ENCODE measurements at places on chromosomes 3 and 15. TPM values are rescaled to one million over a fixed set of nuclear protein-coding genes. Genes with fewer than 3 reads are reported as not detected.

DNA sequence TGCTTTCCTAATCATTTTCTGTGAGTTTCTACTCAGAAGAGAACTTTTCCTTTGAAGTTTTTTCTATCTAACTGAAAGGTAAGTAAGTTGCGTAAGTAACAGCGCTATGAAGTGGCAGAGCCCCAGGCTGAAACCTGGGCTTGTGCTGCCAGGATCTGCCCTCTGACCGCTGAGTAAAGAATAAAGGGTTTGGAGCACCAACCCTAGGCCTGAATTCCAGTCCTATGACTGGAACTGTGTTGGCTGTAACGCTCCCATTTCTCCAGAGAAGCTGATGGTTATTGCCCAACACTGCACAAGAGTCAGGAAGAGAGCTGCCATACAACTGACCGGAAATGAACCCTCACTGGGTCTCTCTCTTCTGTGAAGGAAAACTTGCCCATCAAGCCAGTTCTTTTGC, 87.0 kb downstream of the FOXB1 start:
- peak; percentile 90 for DNase-seq
- no peak overlapping the region for H3K27ac ChIP-seq
- H3K4me1 ChIP-seq: no peaks in the 10 kb centered on the region
- peaks cover 5% of the 10 kb centered on the region for H3K27me3 ChIP-seq
- no peak overlapping the region for H3K4me3 ChIP-seq

DNA sequence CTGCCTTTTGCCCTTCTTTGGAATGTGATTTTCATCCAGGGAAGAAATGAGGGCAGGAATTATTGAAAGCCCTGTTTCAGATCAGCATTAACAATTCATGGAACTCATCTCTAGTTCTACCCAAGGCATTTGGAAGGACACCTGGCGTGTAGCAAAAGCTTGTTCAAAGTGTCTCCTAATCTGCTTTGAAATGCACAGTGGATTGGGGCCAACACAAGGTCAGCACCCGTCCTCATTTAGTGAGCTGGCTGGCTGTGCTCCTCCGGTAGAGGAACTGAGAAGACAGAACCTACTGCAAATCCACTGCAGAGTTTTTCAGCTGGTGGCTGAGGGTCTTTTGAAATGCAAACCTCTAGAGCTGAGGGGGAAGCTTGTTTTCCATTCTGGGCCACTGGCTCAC, 141.6 kb upstream of the STT3B start:
- H3K4me3 ChIP-seq: no peak overlapping the region
- DNase-seq: no peak
- H3K27ac ChIP-seq: no peak overlapping the region
- no peaks in the 10 kb centered on the region for H3K27me3 ChIP-seq

RCN2 gene
- 46.6 TPM for total RNA-seq

GRCh38 chr15:63918317-63918672, 84.5 kb upstream of the HERC1 start:
- H3K36me3 ChIP-seq: no peaks in the 10 kb centered on the region
- H3K27me3 ChIP-seq: peaks cover 2% of the 10 kb centered on the region
- no peak overlapping the region for H3K27ac ChIP-seq
- no peak for DNase-seq

- no peak overlapping the region for H3K4me3 ChIP-seq
- H3K36me3 ChIP-seq: no peaks in the 10 kb centered on the region
- H3K27me3 ChIP-seq: no peaks in the 10 kb centered on the region
- H3K4me1 ChIP-seq: no peaks in the 10 kb centered on the region
- DNase-seq: peak; percentile 46
- H3K27ac ChIP-seq: no peak overlapping the region
These were observed 1435.2 kb upstream of the CADM2 start for GRCh38 chr3:83523470-83524073.

- peak; percentile 57 for DNase-seq
- no peak overlapping the region for H3K4me3 ChIP-seq
- H3K27ac ChIP-seq: no peak overlapping the region
- no peaks in the 10 kb centered on the region for H3K36me3 ChIP-seq
- no peaks in the 10 kb centered on the region for H3K4me1 ChIP-seq
- no peaks in the 10 kb centered on the region for H3K27me3 ChIP-seq
These were observed 46.1 kb downstream of the ZFAND6 start for GRCh38 chr15:80105595-80105994.

- no peak overlapping the region for H3K27ac ChIP-seq
- H3K27me3 ChIP-seq: no peaks in the 10 kb centered on the region
- DNase-seq: no peak
These were observed 292.8 kb downstream of the BCHE start for GRCh38 chr3:165544432-165544831.

GRCh38 chr15:31433091-31433490, 106.5 kb downstream of the KLF13 start:
- no peak overlapping the region for H3K4me3 ChIP-seq
- H3K27me3 ChIP-seq: no peaks in the 10 kb centered on the region
- H3K4me1 ChIP-seq: peaks cover 15% of the 10 kb centered on the region

- no peak overlapping the region for H3K27ac ChIP-seq
- no peak for DNase-seq
- H3K4me3 ChIP-seq: no peak overlapping the region
- peaks cover 2% of the 10 kb centered on the region for H3K36me3 ChIP-seq
These were observed 80.2 kb downstream of the ZNF280D start for GRCh38 chr15:56653107-56653506.

DNA sequence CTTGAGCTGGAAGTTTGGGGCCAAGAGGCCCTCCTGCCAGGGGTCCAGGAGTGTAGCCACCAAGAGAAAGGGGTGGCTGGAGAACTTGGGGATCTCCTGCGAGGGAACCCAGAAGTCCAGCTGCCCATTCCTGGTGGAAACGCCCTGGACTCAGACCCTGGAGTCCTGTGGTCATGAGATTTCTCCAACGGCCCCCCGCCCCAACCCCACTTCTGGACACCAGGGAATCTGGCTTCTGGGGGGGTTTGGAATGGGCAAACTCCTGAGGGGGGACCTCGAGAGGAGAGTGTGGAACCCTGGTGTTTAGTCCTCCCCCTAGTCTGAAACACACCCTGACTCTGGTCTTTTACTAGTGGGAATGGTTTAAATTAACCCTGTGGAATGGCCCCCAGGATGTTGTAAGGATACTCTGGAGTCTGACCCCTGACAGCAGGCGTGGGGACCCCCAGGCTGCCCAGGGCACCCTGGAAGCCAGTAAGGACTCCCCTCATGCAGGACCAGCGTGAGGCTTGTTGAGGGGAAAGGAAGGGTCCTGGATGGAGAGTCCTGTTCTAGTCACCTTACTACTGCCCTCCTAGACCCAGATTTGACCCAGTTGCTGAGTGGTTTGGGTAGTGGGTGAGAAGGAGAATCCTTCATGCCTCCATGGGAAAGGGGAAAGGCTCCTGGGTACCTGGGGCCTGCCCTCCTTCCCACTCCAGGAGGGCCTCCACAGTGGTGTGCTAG, 540 bp downstream of the KLHDC8B start:
- no peak for DNase-seq
- H3K27ac ChIP-seq: peak overlapping the region; percentile 60
- H3K36me3 ChIP-seq: peaks cover 13% of the 10 kb centered on the region
- no peaks in the 10 kb centered on the region for H3K27me3 ChIP-seq

- H3K4me1 ChIP-seq: no peaks in the 10 kb centered on the region
- H3K27ac ChIP-seq: no peak overlapping the region
- no peaks in the 10 kb centered on the region for H3K36me3 ChIP-seq
- H3K27me3 ChIP-seq: no peaks in the 10 kb centered on the region
These were observed 53.2 kb upstream of the CHRNA7 start for GRCh38 chr15:31977138-31977537.

- no peak overlapping the region for H3K27ac ChIP-seq
- H3K36me3 ChIP-seq: no peaks in the 10 kb centered on the region
- H3K27me3 ChIP-seq: no peaks in the 10 kb centered on the region
- no peak overlapping the region for H3K4me3 ChIP-seq
These were observed 34.2 kb downstream of the KAT2B start for GRCh38 chr3:20074226-20075063.

DNA sequence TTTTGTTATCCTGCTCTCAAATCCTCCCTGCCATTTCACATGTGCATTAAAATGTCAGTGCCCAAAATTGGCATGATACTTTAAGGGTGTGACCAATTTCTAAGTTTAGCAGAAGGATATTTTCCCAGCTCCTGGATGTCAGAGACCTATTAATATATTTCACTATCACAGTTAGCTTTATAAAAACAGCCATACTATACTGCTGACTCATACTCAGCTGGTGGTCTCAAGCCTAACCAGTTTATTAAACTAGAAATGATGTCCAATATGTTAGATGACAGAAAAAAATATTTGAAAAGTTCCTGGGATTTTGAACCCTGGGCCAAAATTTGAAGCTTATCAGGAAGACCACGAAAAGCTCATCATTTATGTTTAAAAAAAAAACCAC, 60.9 kb upstream of the ZNF280D start:
- H3K36me3 ChIP-seq: no peaks in the 10 kb centered on the region
- peak; percentile 75 for DNase-seq

DNA sequence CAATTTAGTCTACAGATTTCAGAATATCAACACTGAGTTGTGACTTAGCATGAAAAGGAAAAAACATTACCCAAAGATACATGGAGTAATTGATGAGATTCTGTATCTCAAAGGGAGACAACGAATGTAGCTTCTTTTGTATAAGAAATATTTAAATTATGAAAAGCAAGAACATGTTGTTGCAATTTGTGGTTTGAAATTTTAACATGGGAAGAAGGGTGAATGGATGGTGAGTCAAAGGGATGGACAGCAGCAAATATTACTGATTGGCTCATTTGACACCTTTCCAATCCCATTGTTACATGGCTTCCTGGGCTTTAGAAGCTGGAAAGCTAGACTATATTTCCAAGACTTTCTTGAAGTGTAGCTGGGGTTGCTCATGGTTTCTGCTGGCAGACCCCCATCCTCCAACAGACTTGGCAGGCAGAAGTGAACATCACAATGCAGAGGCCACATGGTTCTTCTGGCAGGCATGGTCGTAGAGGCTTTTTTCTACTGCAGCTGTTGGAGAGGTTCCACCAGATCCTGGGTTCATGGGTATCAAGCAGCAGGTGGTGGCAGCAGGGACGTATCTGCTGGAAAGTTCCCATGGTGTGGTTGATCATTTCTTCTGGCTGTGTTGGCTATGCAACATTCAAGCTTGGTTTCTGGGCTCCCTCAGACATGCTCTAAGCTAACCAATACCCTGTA, 47.2 kb upstream of the KPNA4 start:
- no peak overlapping the region for H3K27ac ChIP-seq
- no peak for DNase-seq
- H3K4me3 ChIP-seq: no peak overlapping the region
- no peaks in the 10 kb centered on the region for H3K4me1 ChIP-seq

DNA sequence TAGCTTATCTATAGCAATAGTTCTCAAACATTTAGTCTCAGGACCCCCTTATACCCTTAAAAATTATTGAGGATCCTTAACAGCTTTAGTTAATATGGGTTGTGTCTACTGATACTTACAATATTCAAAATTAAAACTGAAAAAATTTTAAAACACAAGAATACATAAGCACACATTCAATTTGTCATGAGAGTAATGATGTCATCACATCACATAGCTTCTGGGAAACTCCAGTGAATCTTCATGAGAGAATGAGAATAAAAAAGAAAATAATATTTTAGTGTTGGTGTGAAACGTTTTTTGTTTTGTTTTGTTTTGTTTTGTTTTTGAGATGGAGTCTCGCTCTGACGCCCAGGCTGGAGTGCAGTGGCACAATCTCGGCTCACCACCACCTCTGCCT, 25.2 kb upstream of the ACP3 start:
- H3K4me1 ChIP-seq: peaks cover 5% of the 10 kb centered on the region
- H3K27me3 ChIP-seq: no peaks in the 10 kb centered on the region
- H3K4me3 ChIP-seq: no peak overlapping the region
- no peaks in the 10 kb centered on the region for H3K36me3 ChIP-seq

LMAN1L gene
- total RNA-seq: not detected

DNA sequence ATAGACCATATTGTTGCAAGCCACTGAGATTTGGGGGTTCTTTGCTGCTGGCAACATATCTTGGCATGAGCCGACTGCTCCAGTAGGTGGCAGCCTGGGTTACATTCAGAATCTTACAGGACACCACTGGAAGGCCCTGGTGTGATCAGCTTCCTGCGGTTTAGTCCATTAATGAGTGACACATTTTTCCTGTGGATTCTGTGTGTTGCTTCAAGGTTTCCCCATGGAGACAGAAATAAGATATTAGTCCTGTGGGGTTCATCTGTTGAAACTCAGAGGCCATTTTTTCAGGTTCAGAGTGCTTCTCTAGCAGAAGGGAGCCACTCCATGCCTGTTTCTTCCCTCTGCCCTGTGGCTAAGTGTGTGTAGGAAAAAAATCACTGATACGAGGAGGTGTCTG, 116.2 kb downstream of the MFSD1 start:
- no peak overlapping the region for H3K27ac ChIP-seq
- H3K4me1 ChIP-seq: no peaks in the 10 kb centered on the region
- DNase-seq: peak; percentile 80
- no peaks in the 10 kb centered on the region for H3K27me3 ChIP-seq
- H3K36me3 ChIP-seq: no peaks in the 10 kb centered on the region
- H3K4me3 ChIP-seq: no peak overlapping the region

DNA sequence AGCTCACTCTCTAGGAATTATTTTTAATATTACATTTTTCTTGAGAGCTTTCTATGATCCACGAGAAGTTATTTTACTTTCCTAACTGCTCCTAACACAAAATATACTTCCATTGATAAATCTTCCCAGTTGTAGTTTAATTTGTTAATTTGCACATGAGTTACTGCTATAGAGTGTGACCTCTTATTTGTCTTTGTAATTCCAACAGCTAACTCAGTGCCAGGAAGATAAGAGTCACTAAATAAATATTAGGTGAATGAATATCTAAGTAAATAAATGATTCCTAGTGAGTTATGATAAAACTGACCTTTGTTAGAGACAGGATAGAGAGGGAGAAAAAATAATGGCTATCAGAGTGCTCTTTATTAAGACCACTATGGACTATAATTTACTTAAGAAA, 319.9 kb downstream of the NAALADL2 start:
- no peaks in the 10 kb centered on the region for H3K36me3 ChIP-seq
- peak; percentile 55 for DNase-seq
- no peak overlapping the region for H3K4me3 ChIP-seq
- H3K4me1 ChIP-seq: no peaks in the 10 kb centered on the region

NDN gene
- 47.7 TPM for total RNA-seq

DNA sequence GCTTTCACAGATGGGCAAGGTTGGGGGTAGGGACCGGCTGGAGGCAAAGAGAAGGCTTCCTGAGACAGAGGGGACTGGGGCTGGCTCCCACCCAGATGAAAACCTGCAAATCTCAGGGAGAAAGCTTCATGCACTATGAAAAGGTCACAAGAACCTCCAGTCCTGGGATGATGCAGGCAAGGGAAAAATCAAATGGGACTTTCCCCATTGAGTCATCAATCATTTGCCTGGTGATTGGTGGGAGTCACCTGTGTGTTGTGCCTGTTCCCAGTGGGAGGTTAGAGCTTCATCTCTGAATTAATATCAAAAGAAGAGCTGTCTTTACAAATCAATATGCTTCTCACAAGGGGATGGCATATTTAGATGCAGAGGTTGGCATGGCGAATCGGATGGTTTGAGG, 49.9 kb downstream of the CACNA1D start:
- H3K4me3 ChIP-seq: no peak overlapping the region
- no peaks in the 10 kb centered on the region for H3K4me1 ChIP-seq
- no peak overlapping the region for H3K27ac ChIP-seq
- peaks cover 4% of the 10 kb centered on the region for H3K27me3 ChIP-seq

GOLGA8S gene
- total RNA-seq: under 0.01 TPM

COL7A1 gene
- total RNA-seq: 36.7 TPM
